ENCODE measurements at places on chromosomes 1 and 21.

- no peak for DNase-seq
Measured at GRCh38 chr21:46483300-46484295, 24.9 kb downstream of the DIP2A start.

DNA sequence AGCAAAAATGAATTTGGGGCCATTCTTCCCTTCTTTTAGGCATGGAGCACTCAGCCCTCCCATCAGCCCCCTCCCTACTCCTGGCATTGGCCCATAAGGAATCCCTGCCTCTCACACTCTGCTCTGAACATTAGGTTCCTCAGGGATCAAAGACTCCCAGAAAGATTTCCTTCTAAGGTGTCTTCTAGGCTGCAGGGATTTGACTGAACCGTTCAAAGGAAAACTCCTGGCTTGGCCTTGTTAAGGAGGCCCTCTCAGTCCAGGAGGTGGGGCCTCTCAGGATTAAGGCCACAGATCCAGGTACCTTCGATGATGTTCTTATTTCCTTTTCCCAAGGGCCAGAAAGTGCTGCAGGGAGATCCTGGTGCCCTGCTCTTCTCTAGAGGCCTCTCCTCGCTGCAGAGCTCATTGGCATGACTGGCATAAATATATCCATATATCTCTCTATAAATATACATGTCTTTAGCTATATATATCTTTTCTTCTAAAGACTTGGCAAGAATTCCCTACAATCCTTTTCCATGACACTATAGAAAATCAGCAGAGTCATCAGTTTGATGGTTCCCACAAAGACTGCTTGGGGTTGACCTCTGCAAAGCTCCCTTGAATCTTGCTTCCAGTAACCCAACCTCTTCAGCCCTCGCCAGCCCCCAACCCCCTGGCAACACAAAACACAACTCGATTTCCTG is 59.1 kb downstream of the PLXNA2 start:
- DNase-seq, result no peak

DNA sequence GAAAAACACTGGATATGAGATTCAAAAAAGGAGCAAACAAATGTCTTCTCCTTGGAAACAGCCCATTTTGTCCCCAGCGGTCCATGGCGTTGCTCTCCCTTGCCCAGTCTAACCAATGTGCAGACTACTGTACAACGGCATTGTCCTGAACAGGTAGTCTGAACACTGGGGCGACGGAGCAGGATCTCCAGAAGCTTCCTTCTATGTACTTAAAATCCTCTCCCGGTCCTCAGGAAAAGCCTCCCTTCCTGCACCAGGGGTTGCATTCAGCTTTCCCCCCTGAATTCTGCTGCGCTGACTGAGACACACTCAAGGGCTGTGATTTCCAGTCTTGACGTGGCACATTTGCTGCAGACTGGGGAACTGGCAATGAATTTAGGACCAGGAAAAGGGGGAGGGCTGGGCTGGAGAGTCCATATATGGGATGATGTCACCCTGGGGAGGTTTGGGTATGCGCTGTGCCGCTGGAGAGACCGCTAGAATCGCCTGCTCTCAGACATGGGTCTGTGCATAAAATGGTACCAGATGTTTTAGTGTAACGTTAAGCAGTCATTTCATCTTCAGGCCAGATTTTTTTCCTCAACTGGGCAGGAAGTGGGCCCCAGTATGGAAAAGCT is 275.9 kb upstream of the C1orf105 start:
- DNase-seq, result no peak

- DNase-seq, result no peak
Measured at GRCh38 chr1:186618401-186619170, 61.6 kb downstream of the PTGS2 start.

DNA sequence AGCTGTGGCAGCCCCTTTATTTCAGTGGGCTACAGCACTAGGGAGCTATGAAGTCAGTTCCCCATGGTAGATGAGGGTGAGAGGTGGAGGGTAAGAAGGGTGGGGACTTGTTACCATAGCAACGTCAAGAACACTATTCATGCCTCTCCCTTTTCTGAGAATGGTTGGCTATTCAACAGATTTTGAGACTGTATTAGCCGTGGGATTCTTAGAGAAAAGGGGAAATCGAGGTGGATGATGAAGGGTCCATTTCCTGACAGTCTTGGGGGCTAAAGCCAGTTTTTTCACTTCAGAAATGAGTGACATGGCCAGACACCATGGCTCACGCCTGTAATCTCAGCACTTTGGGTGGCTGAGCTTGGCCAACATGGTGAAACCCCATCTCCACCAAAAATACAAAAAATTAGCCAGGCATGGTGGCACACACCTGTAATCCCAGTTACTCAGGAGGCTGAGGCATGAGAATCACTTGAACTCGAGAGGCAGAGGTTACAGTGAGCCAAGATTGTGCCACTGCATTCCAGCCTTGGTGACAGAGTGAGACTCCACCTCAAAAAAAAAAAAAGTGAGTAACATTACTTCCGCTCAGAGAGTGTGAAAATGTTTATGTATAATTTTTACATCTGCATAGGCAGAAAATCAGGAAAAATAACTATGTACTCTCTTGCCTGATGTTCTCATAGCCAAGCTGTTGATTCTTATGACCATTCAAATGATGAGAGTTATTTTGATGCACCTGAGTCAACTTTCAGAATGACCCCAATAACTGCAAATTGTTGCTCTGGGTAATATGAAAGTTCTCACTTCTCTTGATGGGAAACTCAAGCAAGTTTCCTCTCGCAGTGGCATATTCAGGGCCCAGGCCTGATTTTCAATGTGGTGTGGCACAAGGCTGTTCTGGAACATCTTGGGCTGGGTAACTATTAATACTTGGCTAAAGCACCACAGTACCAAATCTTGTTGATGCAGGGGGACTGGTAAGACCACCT is 23.2 kb upstream of the RGSL1 start:
- DNase-seq, result no peak

DNA sequence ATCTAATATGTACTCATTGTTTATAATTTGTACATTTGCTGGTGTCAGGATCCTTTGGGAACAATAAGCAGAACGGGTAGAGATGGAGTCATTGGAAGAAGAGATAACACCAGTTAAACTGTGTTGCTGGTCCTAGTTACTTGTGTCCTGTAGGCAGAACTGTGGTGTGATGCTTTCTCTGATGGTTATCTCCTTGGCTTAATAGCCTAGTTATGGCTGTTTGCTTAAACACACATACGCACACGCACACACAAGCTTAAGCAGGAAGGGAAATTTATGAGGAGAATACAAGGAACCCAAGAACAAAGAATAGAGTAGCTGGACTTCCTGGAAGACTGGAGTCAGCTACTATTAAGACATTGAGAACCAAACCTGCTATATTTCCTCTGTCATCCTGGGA is 5.7 kb upstream of the PKN2 start:
- no peak for DNase-seq
